T-helper 17 cell (primary cell): ENCODE measurements at places on chromosomes 16 and 17.

GRCh38 chr16:49496656-49497055, 123.1 kb downstream of the C16orf78 start:
- DNase-seq: no peak

GRCh38 chr16:11456741-11457140, 111.5 kb downstream of the RMI2 start:
- no peak for DNase-seq

DNA sequence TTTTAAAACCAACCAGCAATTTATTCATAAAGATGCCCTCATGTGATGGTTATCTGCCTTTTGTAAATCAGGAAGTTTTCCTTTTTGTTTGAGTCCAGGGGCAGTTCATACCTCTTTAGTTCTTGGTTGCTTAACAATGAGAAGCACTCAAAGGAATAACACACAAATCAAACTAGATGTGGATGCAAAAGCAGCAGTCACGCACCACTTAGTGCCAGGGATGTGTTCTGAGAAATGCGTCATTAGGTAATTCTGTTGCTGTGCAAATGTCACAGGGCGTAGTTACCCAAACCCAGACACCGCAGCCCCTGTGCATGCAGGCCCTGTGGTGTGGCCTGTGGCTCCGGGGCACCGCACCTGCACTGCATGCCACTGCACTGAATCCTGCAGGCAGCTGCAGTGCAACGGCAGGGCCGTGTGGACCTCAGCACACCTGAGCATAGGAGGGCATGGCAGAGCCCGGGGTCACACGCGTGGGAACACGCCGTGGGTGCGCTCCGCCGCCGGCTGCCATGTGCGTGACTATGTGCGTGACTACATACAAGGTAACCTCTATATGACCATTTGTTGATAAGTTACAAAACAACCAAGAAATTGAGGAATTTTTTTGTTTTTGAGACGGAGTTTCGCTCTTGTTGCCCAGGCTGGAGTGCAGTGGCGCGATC, 39.6 kb downstream of the PKD1 start:
- no peak for DNase-seq

DNA sequence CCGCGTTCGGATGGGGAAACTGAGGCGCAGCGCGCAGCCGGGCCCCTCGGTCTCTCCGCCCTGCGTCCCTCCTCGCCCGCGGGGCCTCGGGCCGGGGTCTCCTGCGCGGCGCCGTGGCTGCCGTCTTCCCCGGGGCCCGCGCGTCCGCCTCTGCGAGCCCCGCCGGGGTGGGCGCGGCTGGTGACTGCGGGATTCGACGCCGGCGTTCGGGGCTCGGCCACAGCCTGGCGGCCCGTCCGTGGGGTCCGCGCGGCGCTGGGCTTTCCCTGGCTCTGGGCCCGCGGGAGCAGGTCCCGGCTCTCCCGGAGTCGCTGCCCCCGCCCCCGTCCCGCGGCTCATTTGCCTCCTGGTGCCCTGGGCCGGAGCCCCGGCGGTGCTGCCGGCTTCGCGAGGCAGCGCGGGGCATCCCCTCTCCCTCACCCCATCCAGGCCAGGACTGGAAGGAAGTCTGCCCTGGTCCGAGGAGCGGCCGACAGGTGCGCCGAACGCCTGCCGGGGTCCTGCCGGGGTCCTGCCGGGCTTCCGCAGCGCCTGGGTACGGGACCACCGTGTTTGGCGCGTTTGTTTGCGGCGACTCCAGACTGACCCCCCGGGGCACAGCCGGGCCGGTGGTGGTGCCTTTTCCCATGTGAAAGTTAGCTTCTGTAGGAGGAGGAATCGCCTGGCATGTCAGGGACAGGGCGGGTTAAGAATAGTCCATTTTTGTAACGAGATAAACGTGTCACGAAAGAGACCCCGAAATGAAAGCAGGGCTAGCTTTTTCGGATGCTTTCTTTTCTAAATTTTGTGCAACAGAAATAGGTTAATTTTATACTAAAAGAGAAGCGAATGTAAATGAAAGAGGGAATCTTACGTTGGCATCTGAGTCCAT, 671 bp downstream of the CHMP6 start:
- DNase-seq: no peak

GRCh38 chr17:59332749-59333377, 1.4 kb downstream of the YPEL2 start:
- DNase-seq: no peak

DNA sequence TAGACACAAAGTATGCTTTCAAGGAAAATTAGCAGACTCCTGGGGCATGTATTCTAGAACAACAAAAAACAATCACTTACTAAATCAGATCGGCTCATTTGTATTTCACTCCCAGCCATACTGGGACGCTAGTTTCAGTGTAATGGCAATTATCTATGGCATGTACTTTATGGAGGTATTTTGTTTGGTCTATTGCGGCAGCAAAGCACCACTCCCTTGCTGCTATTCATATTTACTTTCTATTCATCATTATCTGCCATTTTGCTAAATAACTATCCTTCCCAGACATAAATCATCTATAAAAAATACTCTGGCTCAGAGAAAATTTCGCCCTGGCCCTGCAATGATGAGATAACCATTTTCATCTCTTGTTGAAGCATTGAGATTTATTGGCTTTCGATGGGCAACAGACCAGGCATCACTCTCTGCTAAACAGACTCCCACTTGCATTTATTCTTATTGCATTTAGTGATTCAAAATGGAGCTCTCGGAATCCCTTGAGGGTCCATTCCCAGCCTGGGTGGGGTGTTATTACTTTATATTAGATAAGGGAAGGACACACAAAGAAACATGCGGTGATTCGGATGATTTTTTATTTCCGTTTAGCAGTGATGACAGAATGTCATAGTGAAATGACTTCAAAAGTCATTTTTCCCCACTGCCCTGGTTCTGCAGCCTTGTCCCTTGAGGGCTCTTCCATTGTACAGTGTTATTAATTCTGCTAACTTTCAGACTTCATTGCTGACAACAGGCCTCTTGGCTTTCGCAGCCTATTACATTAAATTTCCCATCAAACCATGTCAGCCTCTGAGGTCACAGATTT, 225.8 kb downstream of the IRX3 start:
- DNase-seq: no peak

- peak; percentile 1 for DNase-seq
These were observed 50.4 kb downstream of the USP22 start for GRCh38 chr17:20992416-20992815.

DNA sequence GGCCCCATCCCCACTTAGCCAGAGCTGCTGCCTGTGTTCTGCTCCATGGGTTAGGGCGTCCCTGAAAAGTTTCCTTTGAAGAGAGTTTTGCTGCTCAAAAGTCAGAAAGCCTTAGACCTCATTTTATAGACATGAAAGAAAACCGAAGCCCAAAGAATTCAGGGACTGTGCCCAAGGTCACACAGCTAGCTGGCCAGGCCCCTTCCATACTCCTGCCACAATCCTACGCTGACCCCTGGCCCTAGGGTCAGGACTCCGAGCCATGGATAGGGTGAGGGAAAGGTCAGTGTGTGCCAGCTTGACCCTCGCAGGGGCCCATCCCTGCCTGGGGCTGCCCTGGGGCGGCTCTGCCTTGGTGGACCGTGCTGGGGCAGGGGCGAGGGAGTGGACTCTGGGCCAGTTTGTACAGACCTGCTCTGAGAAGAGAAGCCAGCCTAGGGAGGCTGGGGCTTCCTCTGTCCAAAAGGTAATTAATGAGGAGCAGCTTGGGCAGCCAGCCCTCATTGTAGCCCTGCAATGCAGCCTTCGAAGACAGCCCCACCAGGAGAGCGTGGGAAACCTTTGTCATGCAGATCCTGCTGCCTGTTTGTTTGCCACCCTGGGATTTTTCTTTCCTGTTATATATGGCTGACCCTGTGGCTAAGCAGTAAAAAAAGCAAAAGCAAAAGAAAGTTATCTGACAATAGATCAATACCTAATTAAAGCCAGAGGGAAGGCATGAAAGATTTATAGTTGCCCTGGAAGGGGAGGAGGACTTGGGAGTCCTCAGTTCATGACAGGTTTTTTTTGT, 37.4 kb downstream of the RHBDL3 start:
- no peak for DNase-seq

DNA sequence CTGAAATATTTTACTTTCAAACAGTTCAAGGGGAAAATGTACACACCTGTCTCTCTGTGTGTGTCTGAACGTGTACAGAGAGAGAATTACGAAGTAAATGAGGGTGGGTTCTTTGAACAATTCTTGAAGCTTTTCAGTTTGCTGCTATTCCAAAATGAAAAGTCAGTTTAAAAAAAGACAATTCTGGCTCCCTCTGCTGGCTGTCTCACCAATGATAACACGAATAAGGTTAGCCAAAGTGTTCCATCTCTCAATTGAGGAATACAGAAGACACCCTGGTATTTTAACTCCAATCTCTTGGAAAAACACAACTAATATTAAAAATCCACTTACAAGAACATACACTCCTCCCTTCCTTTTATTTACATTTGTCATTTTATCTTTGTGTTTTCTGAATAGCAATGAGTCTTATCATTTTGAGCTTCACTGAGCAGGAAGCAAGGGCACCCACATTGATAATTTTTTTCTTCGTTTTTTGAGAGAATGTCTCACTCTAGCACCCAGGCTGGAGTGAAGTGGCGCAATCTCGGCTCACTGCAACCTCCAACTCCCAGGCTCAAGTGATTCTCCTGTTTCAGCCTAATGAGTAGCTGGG, 20.5 kb downstream of the EFTUD2 start:
- no peak for DNase-seq

DNA sequence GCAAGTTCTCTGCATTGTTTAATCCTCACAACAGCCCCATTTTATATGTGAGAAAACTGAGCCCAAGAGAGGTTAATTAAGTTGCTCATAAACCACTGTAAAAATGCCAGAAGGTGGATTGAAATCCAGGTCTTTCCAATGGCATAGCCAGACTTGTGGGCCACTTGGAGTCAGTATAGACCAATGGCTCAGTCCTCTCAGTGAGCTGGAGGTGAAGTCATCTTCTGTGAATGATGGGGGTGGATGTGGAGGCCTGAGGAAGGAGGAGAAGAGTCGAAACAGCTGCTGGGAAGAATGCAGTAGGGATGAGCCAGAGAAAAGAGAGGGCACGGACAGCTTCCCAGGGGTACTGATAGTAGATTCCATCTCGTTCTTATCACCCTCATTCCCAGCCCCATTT, 213.4 kb downstream of the SOX9 start:
- DNase-seq: no peak

GRCh38 chr17:55068862-55069811, 100.6 kb downstream of the STXBP4 start:
- no peak for DNase-seq

GRCh38 chr17:42889809-42890208, 10.8 kb upstream of the G6PC1 start:
- DNase-seq: no peak

GRCh38 chr16:27225536-27226360, 22.4 kb downstream of the KDM8 start:
- DNase-seq: no peak

GRCh38 chr17:13492737-13493122, 109.0 kb downstream of the HS3ST3A1 start:
- no peak for DNase-seq

DNA sequence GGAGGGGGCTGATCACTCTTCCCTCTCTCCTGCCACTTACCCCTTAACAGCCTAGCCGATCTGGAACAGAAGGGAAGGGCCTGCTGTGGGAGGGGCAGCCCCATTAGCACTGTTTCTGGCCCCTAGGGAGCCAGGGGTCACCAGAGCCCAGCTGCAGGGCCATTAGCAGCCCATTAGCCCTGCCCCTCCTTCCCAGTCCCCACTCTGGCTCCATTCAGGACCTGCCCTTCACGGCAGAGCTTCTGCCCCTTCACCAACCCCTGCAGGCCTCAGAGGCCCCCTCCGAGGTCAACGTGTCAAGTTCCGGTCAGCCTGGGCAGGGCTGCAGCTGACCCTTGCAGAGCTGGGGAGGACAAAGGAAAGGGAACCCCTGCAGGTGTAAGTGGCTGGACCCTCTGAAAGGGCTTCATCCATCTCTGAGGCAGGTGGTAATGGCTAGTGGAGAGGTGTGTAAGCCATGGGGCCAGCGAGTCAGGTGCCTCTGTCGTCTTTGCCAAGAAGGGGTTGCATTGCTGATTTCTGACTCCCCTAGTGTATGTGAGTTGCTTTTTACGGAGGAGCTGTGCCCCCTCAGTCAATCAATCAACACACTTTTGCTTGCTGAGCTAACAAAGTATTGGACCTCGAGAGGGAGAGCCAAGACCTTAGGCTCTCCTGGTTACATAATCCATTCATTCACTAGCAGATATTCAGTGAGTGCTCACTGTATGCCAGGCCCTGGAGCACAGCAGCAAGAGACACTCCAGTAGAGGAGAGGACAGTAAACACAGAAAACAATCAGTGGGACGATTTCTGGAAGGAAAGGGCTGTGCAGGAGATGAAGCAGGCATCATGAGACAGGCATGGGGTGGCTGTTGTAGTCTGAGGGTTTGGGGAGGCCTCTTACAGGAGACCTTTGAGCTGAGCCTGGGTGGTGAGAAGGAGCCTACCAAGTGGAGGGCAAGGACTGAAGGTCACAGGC, 18.2 kb upstream of the KCNJ12 start:
- no peak for DNase-seq

GRCh38 chr17:82582213-82582612, 62.7 kb downstream of the FOXK2 start:
- DNase-seq: no peak

GRCh38 chr16:57788252-57788841, 13.9 kb downstream of the KIFC3 start:
- DNase-seq: no peak

GRCh38 chr16:14491861-14492529, 138.1 kb downstream of the PARN start:
- no peak for DNase-seq

GRCh38 chr16:11901091-11901490, 14.7 kb downstream of the GSPT1 start:
- no peak for DNase-seq

- no peak for DNase-seq
These were observed 27.8 kb downstream of the PAFAH1B1 start for GRCh38 chr17:2621241-2621640.

GRCh38 chr16:84650062-84650991, 2.0 kb downstream of the KLHL36 start:
- DNase-seq: no peak

DNA sequence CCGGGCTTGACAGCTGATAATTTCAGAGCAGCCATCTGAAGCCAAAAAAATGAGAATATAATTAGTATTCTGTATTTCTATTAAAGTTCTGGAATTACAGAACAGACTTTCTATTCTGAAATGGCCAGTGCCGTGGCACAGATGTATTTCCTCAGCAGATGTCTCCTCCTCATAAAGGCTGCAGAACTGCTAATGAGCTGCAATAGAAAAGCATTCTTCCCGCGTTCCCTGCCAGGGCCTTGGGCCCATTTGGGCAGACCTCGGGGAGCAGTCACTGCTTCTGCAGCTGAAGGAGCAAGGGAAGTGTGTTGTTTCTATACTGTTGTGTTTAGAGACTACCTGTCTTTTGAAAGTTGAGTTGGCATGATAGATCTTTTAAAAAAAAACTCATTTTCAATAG, 152.6 kb upstream of the CACNG5 start:
- DNase-seq: no peak

GRCh38 chr17:37842401-37842800, 81.8 kb upstream of the TBC1D3K start:
- no peak for DNase-seq

- DNase-seq: no peak
These were observed 215.4 kb downstream of the UTP18 start for GRCh38 chr17:51475730-51476129.

- no peak for DNase-seq
These were observed 6.1 kb upstream of the ITGAM start for GRCh38 chr16:31253642-31254045.

- no peak for DNase-seq
These were observed 270.6 kb upstream of the TNRC6C start for GRCh38 chr17:77687921-77688320.
